ENCODE measurements at places on chromosomes 7 and 10.

- DNase-seq = peak; percentile 24
Observed at GRCh38 chr10:14625765-14626525, 148.8 kb downstream of the FAM107B start.

DNA sequence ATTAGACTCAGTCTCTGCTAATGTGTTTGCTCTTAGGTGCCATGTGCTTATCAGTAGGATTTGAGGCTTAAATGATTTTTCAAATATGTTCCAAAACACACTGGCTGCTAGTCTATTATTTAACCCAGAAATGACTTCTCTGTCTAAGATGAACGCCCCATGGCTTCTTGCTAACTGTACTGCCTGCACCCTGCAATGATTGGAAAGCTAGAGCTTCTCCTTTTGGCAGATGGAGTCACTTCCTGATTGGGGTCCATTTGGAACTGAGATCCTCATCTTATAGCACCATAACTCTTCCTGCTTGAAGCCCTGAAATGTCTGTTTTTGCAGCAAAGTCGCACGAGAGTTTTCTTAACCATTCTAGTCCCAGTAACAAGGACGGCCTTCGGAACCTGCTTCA, 186.5 kb upstream of the ADO start:
- peak; percentile 74 for DNase-seq

GRCh38 chr7:127253281-127254162, 781 bp upstream of the GRM8 start:
- DNase-seq = peak; percentile 39

GRCh38 chr10:45673074-45673648, 589 bp upstream of the ZFAND4 start:
- no peak for DNase-seq

- no peak for DNase-seq
Observed at GRCh38 chr10:52965938-52966401, 193.4 kb upstream of the MBL2 start.

- DNase-seq = peak; percentile 88
Observed at GRCh38 chr7:99473315-99473596, 566 bp downstream of the ZNF789 start.

DNA sequence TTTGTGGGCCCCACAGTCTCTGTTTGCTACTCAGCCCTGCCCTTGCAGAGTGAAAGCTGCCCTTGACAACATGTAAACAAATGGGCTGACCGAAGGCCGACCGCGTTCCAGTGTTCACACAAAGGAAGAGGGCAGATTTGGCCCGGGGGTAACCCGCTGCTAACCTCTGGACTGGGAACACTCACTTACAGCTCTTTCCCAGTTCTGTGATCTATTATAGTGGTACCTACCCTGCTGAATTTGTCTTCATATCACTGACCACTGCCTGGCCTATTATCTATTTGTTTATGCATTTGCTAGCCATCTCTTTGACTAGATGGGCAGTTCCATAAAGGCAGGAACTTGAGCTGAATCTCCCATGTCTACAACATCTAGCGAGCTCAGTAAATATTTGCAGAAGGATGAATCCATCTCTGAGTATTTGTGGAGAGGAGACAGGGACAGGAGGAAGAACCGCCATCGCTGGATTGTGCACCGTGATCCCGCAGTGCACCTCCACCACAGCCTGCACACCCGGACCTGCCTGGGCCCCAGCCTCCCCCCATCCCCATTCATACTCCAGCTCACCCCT, 15.2 kb downstream of the SLC29A3 start:
- no peak for DNase-seq

DNA sequence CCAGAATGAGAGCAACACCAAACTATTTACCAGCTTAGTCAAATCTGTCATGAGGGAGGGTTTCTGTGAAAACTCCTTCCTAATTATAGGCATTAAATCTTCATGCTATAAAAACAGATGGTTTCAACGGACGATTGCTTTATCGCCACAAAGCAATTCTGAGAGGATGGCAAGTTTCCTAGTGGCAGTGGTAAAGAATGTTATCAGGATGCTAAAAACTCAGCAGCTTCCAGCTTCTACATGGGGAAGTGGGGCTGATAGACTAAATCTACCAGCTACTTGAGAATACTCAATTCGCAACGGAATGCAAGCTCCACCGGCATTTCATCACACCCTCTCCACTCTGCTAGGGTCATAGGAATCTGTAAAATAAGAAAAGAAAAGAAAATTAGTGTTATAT, 41.8 kb downstream of the JCAD start:
- DNase-seq = no peak

DNA sequence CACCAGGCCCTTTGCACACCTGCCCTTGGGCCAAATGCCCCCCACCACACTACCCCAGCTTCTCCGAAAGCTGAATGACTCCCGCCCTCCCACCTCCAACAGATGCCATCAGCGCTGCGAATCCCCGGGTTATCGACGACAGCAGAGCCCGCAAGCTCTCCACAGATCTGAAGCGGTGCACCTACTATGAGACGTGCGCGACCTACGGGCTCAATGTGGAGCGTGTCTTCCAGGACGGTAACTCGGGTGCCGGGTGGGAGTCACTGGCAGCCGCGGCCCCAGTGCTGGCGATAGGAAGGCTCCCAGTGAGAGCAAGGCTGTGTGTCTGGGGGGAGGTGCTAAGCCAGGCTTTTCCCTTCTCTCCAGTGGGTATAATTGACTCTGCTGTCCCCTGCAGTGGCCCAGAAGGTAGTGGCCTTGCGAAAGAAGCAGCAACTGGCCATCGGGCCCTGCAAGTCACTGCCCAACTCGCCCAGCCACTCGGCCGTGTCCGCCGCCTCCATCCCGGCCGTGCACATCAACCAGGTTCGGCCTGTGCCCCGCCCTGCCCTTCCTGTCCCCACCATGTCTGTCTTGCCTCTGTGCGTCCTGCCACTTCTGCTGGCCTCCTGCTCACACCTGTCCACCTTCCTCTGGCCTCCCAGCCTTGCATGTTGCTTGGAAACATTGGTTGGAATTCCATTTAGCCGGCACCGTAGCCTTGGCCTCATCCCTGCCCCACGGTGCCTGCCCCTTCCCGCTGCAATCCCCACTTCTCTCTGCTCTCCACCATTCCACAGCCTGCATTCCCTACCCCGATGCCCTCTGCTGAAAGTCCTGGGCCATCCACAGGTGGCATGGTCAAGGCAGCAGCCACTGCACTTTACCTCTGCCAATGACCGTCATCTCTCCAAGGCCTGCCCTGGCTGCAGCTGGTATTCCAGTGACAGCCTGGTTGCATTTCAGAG, 32.1 kb downstream of the AGAP3 start:
- DNase-seq = no peak

DNA sequence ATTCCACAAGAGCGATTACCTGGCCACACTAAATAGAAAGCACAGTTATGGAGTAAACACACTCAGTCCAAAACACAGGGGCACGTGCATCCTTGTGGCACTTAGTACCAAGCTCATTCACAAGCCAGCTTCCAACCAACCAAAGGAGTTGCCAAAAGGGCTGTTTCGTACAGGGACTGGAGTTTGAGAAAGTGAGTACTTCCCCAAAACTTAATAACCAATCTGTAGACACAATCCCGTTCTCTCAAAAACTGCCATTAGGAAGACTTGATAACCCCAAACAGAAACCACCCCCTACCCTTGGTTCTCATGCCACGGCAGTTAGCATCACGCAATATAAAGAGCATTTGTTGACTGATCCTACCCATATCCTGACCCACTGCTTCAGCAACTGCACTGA, 166.2 kb upstream of the ASAH2 start:
- peak; percentile 44 for DNase-seq

DNA sequence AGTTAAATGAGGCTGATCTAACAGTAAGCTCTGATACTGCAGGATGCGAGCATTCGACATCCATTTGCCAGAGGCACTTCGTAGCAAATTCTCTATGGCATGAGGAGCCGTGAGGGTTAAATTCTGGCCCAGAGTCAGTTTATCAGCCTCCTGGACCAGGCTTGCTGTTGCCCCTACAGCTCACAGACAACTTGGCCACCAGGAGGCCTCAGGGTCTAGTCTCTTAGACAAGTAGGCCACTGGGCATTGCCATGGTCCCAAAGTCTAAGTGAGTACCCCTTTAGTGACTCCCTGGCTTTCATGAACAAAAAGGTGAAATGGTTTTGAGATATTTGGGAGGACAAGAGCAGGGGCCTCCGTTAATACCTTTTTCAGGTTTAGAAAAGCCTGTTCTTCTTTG, 178.0 kb upstream of the MBL2 start:
- DNase-seq = no peak

- no peak for DNase-seq
Observed at GRCh38 chr10:69646185-69647060, 16.4 kb downstream of the FAM241B start.

DNA sequence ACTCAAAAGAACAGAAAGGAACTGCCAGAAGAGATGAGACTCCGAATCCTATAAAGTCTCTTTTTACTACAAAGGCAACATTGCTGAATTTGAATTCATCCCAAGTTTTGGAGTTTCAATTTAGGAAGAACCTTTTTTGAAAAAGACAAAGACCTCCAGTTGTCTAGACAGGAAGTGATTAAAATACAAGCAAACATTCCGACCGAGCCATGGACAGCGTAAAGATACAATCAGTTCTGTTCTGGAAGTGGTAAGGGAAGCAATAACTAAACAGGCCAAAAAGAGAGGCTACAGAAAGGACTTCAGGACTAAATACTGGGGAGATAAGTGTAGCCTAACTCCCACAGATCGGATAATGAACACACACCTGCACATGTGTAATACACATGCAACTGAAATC, 101.0 kb downstream of the SMURF1 start:
- DNase-seq = no peak

- no peak for DNase-seq
Observed at GRCh38 chr7:156147756-156148504, 335.7 kb upstream of the SHH start.
